T-helper 17 cell (primary cell): ENCODE measurements at places on chromosomes 6 and 20.

DNA sequence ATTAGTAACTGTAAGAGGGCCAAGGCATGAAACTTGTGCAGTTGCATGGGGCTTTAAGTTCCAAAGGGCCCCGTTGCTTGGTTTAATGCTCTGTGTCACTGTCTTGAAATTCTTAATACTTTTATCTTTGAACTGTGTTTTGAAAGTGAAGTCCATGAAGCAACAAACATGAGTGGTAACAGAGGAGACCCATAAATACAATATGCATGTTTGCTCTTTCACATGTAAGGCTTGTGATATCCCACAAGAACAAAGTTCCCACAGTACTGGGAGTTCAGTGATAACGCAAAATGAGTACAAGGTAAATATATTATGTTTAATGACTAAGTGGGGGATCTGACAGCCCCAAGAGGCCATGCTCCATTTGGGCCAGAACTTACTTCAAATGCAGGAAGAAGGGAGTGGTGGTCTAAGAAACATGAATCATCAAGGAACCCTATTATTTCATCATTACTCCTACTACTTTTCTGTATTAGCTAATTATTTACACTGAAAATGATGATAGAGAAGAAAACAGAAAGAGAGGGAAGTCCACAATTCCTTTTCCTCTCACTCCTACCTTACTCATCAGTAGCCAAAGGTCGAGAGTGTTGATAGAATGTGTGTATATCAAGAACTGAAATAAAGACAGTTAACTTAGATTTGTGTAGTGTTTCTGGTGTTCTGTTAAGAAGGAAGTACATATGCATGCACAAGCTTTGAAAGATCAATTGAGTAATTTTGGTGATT, 157.3 kb downstream of the PHF3 start:
- DNase-seq: no peak

GRCh38 chr6:35033683-35034082, 107.5 kb downstream of the TCP11 start:
- no peak for DNase-seq

DNA sequence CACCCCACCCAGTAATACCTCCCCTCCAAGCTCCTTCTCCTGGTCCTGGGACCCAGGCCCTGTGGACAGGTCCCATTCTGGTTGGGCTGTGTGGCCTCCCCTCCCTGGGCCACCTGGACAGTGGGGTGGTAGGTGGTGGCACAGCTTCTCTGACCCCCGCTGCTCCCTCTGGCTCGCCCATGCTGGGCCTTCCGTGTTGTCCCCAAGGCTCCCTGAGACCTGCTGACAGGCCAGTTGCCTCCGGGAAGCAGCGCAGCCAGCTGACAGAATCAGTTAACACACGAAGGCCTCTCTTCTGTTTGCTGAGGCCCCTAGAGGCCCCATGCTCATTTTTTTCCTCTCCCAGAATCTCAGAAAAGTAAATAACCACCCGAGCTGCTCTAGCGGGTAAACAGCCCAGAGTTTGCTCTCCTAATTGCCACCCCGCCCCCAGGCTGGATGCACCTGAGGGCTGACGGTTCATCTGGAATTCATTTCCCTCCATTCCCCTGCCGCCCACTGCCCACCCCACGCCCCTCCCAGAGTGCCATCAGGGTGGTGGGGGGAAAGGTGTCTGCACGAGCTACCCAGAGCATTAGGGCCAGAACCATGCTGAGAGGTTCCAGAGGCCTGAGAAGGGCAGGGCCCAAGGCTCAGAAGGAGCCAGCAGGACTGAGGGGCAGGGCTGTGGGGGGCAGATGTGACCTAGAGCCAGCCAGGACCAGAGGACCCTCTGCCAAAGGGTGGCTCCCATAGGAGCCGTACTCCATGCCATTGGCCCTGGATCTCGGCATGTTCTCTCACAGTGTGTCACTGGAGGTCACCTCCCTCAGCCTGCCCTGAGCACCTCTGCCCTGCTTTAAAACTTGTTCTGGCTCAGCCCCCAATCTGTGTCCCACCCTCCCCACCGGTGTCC, 157.5 kb downstream of the GRM4 start:
- DNase-seq: no peak

- DNase-seq: no peak
Measured at GRCh38 chr20:62762376-62762775, 33.9 kb upstream of the MRGBP start.

GRCh38 chr6:87698547-87699006, 3.5 kb downstream of the AKIRIN2 start:
- DNase-seq: no peak

GRCh38 chr6:158819977-158820622, 932 bp upstream of the EZR start:
- DNase-seq: no peak

GRCh38 chr6:169795196-169795595, 43.8 kb downstream of the ERMARD start:
- DNase-seq: no peak

DNA sequence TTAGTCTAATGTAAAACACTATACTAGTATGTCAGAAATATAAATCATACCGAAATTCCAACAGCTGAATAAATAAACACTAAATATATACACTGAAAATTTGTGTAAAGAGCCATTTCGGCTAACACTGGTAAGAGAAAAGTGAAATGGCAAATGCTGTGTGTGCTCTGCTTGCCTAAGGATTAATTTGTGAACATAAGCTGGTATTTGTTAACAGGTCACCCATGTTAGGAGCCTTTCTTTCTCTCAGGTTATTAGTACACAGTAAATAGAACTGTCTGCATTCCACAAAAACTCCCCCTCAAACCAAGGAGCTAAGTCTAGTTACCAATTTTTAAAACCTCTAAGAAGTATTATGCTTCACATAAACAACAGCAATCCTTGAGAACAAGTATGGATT, 27.0 kb downstream of the ELOVL5 start:
- no peak for DNase-seq

DNA sequence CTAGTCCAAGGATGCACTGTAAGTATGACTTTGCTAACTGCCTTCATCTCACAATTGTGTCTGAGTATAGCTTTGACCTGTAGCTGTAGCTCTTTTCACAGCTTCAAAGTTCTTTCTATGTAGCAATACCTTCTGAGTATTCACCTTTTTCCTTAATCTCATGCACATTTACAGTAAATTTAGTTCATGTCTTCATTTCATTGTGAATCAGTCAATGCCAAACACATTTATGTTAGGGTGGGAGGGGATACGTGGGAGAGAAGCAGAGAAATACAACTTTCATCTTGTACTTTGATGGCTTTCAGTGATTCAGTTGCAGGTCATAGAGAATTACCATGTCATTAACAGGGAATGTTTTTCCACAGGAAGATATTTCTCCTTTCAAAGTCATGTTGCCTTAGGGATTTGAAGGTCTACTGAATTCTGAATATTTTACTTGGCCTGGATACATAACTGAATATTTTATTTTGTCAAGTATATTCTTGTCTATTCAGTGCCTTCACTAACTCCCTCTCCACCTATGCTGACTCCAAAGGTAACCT, 119.2 kb downstream of the TINAG start:
- DNase-seq: no peak

GRCh38 chr20:44692932-44693480, 22.2 kb upstream of the CCN5 start:
- DNase-seq: no peak

GRCh38 chr6:35016502-35017321, 124.4 kb downstream of the TCP11 start:
- DNase-seq: no peak

- DNase-seq: no peak
Measured at GRCh38 chr6:39902786-39903465, 31.3 kb downstream of the MOCS1 start.

DNA sequence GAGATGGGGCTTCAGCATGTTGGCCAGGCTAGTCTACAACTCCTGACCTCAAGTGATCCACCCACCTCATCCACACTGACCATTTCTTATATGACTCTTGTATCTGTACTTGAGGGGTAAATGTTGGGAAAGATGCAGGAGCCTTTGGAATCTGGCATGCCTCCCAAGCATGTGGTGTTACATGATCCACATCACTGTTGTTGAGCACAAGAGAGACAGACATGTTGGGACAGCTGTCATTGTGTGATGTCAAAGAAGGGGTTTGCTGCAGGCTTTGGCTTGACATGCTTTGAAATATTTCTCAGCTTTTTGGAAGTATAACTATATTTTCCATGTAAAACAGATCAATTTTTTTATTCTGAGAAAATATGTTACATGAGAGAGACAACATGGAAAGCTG, 139.9 kb downstream of the MOXD1 start:
- no peak for DNase-seq

DNA sequence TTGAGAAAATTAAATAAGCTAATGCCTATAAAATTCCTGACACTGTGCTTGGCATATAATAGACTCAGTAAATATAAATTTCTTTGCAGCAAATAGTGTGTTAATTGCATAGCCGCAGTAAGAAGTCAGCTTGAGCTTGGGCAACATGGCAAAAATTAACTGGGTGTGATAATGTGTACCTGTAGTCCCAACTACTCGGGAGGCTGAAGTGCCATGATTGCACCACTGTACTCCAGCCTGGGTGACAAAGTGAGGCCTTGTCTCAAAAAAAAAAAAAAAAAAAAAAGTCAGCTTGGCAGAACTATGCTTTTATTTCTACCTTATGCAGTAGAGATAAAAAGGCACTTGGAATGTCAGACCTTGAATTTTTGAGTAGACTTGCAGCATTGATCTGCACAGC, 121.8 kb downstream of the AKAP7 start:
- DNase-seq: no peak

GRCh38 chr6:129696028-129696418, 14.0 kb downstream of the ARHGAP18 start:
- DNase-seq: no peak

- DNase-seq: no peak
Measured at GRCh38 chr6:48754641-48755040, 643.6 kb upstream of the PTCHD4 start.

DNA sequence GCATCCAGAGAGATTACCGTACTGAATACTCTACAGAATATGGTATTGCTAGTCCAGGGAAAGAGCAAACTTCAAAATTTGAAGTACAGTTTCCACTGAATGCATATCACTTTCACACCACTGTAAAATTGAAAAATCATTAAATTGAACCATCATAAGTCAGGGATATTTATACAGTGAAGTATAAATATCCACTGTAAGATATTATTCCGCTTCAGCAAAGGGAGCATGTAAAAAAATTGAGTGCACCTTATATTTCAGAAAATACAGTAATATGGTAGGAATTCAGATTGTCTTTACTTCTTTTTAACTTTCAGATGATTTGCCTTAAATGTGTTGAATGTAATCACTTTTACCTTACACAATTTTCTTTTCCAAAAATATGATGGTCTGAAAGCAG, 60.9 kb upstream of the TXNDC5 start:
- DNase-seq: no peak

- no peak for DNase-seq
Measured at GRCh38 chr6:45650524-45651135, 272.9 kb upstream of the SUPT3H start.

GRCh38 chr6:125752773-125753172, 3.3 kb downstream of the HEY2 start:
- no peak for DNase-seq

DNA sequence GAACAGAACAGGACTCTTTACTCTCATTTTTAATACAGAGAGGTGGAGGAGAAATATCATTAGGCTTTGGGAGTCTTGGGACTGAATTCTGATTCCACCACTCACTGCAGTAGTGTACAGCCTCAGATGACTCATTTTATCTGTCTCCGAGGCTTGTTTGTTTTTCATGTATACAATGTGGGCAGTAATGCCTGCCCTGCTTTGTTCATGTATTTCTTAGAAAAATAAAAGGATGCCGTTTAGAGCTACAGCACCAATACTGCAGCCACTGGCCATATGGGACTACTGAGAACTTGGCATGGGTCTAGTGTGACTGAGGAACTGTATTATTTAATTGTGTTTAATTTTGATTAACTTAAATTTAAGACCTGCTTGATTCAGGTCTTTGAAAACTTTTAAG, 41.2 kb upstream of the JAG1 start:
- DNase-seq: no peak

- DNase-seq: no peak
Measured at GRCh38 chr6:167851370-167851952, 24.8 kb downstream of the AFDN start.

DNA sequence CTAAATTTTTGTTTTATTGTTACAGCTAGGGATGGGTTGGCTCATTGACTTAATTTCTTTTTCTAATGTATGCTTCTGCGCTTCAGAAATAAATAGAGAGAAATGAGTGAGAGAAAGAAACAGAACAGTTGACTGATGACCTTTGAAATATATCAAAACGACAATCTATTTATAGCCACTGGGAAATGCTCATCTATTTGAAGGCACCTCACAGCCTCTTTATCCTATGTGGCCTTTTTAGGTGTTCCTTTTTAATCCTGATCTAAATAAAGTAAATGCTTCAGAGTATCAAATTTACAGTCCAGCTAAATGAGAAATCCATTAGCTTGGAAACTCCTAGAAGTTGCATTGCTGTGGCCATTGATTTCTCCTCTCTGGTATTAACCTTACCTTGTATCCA, 943.5 kb upstream of the CITED2 start:
- no peak for DNase-seq

DNA sequence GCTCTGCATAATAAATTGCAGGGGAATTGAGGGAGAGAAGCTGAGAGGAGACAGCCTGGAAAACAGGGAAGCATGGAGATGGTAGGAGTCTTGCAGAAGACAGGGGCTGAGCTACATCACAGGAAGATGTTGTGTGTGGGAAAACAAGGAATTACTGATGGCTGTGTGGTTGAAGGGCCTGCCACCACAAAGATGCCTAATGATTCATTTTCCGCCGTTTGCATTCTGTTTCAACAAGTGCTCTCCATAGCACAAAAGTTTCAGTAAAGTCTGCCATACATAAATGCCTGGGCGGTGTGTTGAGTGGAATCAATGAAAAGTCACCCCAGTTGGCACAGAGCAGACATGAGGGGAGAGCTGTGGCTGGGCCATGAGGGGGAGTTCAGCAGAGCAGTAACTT, 5.6 kb upstream of the KLHL31 start:
- DNase-seq: no peak

DNA sequence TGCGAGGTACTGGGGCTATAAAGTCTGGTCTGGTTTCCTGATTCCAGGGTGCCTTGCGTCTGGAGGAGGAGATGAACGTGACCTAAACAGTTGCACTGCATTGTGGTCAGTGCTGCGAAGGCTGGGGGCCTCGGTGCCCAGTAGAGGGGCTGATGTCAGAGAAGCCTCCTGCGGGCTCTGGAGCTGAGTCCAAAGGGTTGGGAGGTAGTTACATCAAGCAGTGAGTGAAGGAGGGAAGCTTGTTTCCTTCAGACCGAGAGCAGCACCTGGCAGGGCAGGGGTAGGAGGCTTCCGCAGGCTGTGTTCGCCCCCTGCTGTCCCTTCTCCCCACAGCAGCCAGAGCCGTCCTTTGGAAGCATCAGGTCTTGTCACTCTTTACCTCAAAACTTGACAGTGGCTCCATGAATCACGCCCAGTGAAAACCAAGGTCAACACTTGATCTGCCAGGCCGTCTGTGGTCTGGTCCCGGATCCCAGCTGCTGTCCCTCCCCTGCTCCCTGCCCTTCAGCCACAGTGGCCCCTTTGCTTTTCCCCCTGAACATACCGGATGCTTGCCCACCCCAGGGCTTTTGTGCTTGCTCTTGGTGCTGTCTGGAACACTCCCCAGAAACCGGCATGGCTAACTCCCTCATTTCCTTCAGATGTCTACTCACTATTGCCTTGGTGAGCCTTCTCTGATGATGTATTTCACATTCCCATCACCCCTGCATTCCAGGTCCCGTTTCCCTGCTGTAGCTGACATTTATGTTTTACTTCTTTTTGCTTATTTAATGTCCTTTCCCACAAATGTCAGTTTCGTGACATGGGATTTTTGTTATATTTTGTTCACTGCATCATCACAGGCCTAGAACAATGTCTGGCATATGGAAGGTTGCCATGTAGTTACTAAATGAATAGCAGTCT, 7.0 kb downstream of the DYNLRB1 start:
- DNase-seq: peak; percentile 22

GRCh38 chr6:78618970-78619369, 248.4 kb upstream of the IRAK1BP1 start:
- DNase-seq: no peak
